ENCODE measurements at places on chromosomes 16 and 17.

- no peak for DNase-seq
Measured at GRCh38 chr17:35617505-35617904, 30.4 kb downstream of the AP2B1 start.

- DNase-seq, result no peak
Measured at GRCh38 chr17:68612209-68612922, 11.2 kb upstream of the FAM20A start.

GRCh38 chr16:82769845-82770244 is 143.1 kb downstream of the CDH13 start:
- DNase-seq, result no peak

GRCh38 chr17:75551266-75551665 is 25.8 kb downstream of the LLGL2 start:
- DNase-seq, result no peak

DNA sequence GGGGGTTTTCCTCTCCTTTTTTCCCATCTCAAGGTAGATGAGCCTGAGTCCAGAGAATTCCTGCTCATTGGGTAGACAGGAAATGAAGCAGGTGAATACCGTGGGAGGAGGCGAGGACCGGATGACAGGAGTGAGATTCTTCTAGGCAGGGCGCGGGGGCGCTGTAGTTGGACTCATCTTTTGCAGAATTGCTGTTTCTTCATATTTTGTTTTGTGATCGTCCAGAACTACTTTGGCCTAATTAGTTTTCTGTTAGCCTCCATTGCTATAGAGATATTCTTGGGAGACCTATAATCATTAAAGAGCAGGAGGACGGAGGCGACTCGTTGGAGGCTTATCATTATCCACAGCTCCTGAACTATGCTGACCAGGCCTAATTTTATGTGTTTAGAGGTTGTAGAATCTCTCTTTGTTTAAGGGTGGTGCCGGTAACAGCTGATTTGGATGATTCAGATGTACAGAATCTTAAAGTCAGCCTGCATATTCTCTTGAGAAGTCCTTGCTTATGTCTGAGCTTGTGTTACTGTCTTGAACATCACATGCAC is 650 bp downstream of the ATP6V0A1 start:
- DNase-seq, result peak; percentile 49

- no peak for DNase-seq
Measured at GRCh38 chr17:48970865-48971687, 2.7 kb upstream of the GIP start.

- peak; percentile 39 for DNase-seq
Measured at GRCh38 chr16:88458039-88458772, 5.1 kb downstream of the ZFPM1 start.

- no peak for DNase-seq
Measured at GRCh38 chr16:30558789-30559377, 709 bp upstream of the ZNF764 start.

GRCh38 chr16:54107583-54108202 is 178.9 kb downstream of the IRX3 start:
- peak; percentile 14 for DNase-seq

GRCh38 chr16:57953857-57954256 is 17.1 kb downstream of the CNGB1 start:
- no peak for DNase-seq

DNA sequence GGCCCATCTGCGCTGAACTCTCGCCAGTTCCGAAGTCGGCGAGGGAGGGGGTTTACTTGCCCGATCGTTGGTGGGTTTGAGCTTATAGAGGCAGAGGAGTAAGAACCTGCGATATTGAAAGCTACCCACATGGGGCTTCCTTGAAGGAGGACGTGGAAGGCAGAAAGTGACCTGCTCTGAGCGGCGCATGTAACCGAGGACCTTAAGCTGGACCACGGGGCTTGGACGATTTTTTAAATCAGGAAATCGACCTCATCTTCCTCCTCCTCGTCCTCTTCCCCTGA is 2.0 kb downstream of the PRAC2 start:
- DNase-seq, result no peak

GRCh38 chr17:72385475-72385874 is 264.7 kb downstream of the SOX9 start:
- no peak for DNase-seq

DNA sequence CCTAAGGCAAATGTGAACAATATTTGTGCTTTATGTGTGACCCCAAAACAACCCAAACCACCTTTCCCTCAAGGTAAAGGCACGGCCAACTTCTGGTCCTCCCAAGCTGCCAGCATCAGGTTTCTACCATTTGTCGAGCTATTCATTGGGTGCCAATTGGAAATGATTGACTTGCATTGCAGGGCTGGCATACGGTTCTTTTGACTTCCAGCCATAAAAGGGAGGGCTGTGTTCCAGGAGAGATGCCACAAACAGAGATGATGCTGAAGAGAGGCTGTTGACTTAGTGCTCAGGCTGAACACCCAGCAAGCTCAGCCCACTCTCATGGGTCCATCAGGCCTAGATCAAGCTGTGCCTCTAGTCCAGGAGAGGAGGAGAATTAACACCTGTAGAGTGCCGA is 252.4 kb downstream of the GRIN2A start:
- DNase-seq, result no peak

DNA sequence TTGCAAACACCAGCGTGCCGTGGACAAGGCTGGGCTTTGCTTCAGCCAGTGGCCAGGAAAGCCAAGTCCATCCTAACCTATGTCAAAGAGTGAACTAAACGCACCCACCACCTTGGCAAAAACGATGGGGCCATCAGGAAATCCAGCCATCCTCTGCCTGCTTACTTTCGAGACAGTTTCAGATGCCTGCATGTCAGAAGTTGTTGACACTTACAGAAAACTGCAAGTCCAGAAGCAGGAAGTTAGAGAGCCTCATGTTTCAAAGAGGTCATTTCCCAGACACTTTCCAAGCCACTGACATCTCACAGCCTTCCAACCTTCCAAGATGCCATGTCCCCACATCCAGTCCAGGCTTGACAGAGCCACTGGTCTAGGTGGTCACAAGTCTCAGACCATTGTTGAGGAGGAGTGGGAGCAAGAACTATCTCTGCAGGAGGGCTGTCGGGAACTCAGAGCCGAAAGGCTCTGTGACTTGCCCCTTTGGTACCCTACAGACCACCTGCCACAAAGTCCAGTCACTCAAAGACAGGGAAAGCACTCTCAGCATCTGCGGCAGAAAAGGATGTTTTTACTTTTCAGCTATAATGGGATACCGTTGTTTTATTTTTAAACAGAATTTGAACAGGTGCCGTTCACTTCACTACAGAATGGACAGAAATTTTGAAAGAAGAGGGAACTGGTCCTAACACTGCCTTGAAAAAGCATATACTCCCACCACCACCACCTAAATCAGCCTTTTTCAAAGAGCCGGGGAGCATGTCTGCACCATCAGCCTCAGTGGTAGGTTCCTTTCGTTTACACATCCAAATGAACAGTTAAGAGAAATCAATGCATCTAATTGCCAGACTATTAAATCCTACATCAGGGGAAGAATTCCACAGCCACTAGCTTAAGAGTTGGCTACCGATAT is 5.1 kb downstream of the ZNF423 start:
- no peak for DNase-seq

GRCh38 chr17:35736236-35736635 is 4.8 kb downstream of the RASL10B start:
- DNase-seq, result no peak

GRCh38 chr16:68086860-68087268 is 1.7 kb downstream of the NFATC3 start:
- DNase-seq, result no peak

DNA sequence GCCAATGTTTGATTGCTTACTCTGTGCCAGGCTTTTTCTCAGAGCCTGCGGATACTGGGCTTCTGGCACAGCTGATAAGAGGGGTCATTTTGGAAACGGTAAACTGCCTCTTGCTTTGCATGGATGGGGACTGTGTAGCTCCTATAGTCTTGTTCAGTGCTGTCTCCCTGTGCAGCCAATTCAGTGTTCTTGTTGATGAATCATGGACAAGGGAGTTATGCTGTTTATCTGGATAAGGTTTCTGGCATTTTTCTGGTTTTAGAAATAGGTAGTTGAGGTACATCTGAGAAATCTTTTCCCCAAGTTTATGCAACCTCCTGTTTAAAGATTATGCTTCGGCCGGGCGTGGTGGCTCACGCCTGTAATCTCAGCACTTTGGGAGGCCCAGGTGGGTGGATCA is 16.7 kb upstream of the TANGO6 start:
- DNase-seq, result no peak

GRCh38 chr16:57358527-57359095 is at the start of gene CCL22:
CCL22 (plus strand) TSS chr16:57358783; CDS start chr16:57358817, 34 bp downstream.
- DNase-seq, result no peak

DNA sequence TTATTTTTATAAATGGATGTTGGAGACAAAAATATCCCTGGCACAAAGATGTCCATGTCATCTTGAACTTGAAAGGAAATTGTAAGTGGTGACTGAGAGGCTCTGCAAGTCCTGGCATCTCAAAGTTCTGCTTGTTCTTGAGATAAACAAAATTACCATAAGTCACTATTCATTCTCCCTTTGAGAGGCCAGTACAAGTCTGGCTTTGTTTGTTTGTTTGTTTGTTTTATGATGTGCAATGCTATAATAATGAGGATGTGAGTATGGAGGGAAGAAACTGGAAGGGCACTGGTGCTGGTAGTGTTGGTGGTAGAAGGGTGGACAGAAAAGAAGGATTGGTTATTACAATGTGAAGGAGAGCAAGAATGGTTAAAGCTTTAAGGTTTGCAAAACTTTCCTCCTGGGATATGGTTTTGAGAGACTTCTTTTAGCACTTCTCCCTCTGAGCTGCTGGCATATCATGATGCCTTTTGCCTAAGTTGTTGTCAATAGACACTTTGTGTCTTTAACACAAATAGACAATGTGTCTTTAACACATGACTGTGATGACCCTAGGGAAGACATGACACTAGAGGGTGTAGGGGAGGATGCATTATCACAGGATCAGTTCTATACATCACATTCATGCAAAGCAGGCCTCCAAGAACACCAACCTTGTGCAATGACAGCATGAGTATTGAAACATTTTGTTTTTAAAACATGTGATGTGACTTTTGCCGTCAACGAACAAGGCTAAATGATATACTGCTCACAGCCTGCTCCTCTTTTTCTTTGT is 880.5 kb upstream of the GOT2 start:
- DNase-seq, result no peak

- DNase-seq, result no peak
Measured at GRCh38 chr17:80827646-80828643, 163.7 kb upstream of the CHMP6 start.

DNA sequence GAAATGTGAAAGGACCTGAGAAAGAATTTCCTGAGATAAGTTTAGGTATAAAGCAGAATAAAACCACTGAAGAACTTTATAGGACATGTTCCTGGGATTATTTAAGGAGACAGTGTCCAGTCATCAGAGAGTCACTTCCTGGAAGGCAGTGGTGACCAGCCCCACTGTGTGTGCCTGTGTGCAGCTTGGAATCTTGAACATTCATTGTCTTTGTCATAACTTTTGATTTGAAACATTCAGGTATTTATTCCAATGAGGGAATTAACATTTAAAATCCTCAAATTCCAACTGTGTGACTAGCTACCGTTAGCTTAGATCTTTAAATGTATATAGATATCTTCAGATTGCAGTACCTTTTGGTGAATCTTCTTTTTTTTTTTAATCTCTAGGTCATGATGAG is 61.7 kb upstream of the MRC2 start:
- DNase-seq, result peak; percentile 56
